Stimulated activated CD8-positive, alpha-beta memory T cell treated with anti-CD3 and anti-CD28 coated beads, Interleukin-15, amount 100 ng/mL, for 24 hours (primary cell): ENCODE measurements at places on chromosomes 4 and X.

DNA sequence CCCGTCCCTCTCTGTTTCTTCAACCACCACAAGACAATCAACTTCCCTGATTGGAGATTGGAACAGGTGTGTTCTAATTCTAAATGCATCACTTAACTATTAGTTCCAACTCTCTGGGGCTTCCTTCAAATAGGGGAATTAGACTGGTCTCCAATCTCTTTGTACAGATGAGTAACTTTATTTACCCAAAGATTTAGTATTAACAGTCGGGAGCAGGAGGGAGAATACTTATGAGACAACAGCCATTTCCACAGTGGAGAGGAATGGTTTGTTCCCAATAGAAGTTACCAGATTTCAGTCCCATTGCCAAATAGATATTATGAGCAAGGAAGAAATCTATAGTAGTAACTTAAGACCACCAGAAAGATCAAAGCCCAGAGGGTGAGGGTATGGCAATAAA, 46.2 kb downstream of the CASK start:
- no peak for DNase-seq

GRCh38 chr4:36417146-36417545, 135.7 kb downstream of the DTHD1 start:
- DNase-seq: no peak

DNA sequence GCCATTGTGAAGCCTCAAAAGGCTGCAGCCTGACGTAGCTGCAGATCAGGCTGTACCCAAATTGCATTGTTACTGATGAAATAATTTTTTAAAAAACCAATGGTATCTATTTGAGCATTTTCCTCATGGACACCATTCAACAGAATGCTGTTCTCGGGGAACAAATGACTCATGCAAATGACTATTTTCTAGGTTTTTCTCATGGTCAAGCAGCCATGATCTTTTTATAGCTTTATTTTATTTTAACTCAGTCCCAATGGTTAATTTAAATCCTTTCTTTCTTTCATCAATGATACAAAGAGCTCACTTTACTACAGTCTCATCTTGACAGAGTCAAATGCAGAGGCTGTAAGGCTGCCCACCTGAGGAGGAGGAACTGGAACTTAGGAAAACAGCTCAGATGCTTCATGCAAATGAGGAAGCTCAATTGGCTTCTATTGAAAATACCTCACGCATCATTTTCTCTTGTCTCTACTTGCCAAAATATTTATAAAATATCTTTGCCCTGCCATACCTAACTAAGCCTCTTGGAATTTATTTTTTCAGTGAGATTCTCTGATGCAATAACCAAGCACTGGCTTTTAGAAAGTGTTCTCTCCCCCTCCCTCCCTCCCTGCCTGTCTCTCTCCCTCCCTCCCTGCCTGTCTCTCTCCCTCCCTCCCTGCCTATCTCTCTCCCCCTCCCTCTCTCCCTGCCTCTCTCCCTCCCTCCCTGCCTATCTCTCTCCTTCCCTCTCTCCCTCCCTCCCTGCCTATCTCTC, 81.0 kb downstream of the SORBS2 start:
- no peak for DNase-seq

DNA sequence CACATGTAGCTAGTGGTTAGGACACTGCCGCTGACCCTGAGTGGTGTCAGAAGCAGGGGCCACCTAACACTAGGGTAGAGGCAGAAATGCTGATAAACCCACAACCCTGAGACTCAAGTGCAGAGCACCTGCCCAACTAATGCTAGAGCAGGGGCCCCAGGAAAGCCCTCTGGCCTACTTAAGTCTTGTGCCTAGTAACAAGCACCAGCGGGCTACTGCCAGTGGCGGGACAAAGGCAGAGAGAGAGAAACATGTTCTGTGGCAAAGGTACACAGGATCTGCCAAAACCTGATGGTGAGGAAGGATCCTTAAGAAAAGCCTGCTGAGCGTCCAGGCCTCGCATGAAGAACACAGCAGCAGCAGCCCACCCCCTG, 172.4 kb downstream of the PRDM5 start:
- no peak for DNase-seq

GRCh38 chr4:156242390-156242789, 288.7 kb upstream of the CTSO start:
- no peak for DNase-seq

DNA sequence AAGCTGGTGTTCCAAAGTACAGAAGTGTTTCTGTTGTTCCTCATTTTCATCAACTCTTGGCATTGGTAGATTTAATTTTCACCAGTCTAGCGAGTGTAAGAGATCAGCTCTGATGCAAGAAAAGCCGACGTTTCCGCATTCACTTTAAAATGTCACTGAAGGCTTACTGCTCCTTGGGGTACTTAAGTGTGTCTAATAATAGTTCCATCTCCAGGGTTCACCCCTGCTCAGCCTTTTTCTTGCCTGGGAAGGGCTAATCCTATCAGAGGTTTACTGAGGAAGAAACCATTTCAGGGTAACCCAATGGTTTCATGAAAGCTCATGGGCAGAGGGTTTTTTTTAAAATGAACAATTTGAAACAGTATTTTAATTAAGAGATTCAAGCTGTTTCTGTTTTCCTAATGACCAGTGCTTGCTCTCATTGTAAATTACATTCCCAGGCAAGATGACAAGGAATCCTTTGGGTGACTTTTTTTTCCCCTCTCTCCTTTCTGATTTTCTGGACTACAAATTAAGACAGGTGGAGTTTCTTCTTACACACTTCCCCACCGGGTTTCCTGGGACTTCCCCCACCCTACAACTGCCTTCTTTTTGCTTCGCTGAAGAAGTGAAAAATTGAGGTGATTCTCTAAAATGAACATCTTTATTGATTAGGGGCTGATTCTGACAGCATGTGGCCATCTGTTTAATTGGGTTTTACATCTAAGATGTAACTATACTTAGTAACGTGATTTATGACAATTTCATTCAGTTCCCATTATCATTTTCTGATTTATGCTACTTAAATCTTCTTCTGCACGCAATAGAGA, 78.7 kb upstream of the CBLL2 start:
- DNase-seq: no peak

DNA sequence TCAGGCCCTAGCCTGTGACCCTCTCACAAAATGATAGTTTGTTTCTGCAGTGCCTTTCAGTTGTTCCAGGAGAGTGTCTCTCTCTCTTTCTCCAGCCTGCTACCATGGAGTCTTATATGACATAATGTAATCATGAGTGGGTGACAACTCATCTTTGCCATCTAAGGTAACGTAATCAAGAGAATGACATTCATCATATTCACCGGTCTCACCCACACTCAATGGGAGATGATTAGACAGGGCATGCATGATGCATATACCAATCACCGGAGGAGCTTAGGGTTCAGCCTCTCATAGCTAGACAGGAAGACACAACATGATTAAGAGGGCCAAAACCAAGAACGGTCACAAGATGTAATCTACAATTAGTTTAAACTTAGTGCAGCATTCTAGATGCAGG, 97.1 kb upstream of the FAM9B start:
- no peak for DNase-seq

- no peak for DNase-seq
These were observed 19.7 kb downstream of the ANTXR2 start for GRCh38 chr4:80053140-80053910.

DNA sequence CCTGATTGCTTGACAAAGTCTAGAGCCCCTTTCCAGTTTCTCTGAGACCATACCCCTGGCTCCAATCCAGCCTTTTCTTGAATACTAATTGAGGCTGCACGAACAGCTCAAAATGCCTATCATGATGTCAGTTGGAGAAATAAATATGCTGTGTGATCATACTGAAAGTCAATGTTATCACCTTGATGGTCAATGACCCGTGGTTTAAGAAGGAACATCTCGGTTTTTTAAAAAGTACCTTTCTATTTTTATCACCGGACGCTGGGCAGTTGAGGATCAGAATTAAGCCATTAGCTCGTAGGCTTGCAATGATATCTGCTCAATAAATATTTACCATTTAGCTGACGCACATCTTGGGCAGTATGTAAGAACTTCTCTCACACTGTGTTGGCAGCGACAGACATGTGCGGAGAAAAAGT, 852 bp upstream of the WDR44 start:
- no peak for DNase-seq
